ENCODE measurements at places on chromosomes 12 and 14.
A peak's percentile ranks its signal among the peaks of the same experiment; 100 is the strongest.

DNA sequence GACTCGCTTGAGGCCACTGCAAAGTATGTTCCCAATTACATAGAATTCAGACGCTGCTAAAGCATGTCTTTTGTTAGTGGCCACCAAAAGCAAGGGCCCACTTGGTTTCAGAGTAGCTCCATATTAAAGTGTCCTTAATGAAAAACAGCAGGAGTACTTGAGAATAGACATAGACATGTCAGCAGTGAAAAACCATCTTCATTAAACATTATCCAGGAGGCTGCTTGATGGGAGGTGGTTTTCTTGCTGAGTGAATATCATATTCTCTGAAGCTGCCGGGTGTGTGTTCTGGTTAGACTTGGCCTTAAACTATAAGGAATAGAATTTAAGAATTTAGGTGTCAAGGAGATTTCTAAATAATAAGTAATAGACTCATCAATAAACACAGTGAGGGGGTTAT, 79.5 kb upstream of the CCDC198 start:
- no peak for DNase-seq

DNA sequence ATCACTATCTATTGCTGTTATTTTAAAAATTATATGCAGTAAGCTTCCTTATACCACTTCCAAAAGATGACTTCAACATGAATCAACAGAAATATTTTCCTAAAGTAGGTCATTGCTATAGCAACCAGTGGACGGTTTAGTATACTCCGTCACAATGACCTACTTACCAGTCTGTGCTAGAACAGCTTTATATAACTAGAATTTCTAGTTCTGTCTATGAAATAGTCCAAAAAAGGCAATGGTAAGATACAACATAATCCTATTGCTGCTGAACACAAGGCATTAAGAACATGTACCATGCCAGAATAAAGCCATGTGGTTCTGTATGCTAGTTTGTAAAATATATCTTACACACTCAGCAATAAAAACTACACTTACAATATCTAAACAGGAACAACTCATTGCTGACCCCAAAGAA, 40.7 kb upstream of the MTERF2 start:
- no peak for DNase-seq

- no peak for DNase-seq
Observed at GRCh38 chr14:48967419-48967818, 618.8 kb downstream of the RPS29 start.

DNA sequence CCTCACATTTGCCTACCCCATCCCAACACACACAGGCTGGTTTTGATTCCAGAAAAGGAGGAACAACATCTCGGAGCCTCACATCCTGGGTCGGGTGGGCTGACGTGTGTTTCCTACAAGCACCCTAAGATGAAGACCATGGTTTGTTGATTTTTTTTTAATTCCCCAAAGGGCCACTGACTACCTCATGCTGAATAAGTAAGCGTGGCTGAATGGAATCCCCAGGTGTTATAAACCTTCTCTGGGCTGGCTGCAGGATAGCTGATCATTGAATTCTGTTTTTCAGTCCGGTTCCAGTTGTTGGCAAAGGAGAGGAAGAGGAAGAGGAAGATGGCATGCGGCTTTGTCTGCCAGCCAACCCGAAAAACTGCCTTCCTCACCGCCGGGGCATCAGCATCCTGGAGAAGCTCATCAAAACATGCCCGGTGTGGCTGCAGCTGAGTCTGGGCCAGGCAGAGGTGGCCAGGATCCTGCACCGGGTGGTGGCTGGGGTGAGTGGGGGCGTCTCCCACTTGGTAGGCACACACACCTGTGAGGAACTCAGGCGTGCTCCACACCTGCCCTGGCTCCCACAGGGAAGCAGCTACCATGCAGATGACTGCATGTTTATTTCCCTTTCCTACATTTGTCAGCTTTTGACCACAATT, 42.0 kb downstream of the RIN3 start:
- no peak for DNase-seq

DNA sequence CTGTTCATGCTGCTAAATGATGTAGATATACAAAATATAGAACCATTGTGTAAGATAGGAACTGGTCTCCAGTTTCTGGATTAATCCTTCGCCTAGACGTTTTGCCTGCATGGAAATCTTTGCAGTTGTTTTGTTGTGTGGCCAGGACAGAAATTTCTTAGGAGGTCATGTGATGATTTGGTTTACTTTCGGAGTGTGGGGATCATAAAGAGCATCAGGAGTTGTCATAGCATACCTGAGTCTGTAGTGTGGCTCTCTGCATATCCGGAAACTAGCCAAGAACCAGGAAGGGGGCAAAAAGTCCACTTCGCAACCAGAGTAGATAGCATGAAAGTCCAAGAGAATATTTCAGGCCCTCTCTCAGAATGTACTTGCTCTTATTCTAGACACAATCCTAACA, 3.1 kb downstream of the SAMD4A start:
- DNase-seq = no peak

DNA sequence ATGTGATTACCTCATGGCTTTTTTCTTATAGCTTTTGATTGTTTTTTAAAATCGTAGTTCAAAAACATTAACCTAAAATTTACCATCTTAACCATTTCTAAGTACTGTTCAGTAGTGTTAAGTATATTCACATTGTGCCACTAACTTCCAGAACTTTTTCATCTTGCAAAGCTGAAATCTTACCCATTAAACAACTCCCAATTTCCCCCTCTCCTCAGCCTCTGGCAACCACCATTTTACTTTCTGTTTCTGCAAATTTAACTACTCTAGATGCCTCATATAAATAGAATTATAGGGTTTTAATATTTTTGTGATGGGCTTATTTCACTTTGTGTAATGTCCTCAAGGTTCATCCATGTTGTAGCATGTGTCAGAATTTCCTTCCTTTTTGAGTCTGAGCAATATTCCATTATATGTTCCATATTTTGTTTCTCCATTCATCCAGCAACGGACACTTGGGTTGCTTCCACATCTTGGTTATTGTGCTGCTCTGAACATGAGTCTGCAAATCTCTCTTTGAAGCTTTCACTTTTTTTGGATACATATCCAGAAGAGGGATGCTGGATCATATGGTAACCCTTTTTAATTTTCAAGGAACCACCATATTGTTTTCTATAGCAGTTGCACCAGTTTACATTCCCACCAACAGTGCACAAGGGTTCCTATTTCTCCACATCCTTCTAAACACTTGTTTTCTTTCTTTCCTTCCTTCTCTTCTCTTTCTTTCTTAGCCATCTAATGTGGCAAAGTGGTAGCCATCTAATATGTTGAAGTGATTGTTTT, 5.0 kb downstream of the HIF1A start:
- DNase-seq = no peak

DNA sequence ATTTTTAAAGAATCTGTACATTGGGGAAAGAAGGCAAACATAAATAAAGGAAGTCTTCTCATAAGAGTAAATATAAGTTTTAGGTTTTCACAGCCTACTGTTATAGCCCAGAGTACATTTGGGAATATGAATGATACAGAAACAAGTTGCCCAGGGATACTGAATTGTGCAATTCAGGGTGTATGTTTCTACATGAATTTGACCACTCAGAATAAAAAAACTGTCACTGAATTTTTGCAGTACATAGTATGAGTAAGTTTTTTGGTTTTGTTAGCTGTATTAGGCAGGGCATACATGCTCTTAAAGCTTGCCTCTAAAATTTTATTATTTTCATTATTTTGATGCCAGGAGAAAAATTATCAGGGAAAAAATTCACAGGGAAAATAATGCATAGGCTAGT, 6.6 kb upstream of the PCNX4 start:
- no peak for DNase-seq

DNA sequence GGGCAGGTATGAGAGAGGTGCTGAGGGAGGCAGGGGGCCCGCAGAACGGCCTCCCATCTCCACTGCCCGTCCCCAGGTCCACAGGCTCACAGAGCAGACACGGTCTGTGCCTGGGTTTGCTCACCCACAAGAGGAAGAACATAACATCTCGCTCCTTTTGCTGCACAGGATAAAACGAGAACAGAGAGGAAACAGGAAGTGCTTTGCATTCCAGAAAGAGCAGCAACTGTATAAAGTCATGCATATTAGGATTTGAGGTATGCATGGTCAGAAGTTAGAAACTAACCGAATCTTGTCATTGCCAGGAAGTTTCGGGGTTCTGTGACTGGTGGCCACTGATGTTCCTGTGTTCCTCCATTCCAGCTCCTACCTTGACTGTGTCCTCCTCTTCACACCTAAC, 25.0 kb downstream of the NTF3 start:
- no peak for DNase-seq

GRCh38 chr12:132194556-132194955, 50.3 kb downstream of the NOC4L start:
- no peak for DNase-seq

GRCh38 chr14:60327447-60328331, 78.7 kb downstream of the PPM1A start:
- peak; percentile 16 for DNase-seq

DNA sequence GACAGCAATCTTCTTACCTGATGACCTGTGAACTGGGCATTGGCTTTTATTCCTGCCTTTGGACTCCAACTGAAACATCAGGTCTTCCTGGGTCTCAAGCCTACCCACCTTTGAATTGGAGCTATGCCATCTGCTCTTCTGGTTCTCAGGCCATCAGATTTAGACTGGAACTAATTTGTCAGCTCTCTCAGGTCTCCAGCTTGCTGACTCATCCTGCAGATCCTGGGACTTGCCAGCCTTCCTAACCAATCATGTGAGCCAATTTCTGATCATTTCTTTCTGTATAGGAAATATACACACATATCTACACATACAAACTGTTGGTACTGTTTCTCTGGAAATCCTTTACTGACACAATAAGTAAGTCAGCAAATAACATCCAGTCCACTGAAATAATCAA, 65.3 kb upstream of the TSPAN8 start:
- no peak for DNase-seq

DNA sequence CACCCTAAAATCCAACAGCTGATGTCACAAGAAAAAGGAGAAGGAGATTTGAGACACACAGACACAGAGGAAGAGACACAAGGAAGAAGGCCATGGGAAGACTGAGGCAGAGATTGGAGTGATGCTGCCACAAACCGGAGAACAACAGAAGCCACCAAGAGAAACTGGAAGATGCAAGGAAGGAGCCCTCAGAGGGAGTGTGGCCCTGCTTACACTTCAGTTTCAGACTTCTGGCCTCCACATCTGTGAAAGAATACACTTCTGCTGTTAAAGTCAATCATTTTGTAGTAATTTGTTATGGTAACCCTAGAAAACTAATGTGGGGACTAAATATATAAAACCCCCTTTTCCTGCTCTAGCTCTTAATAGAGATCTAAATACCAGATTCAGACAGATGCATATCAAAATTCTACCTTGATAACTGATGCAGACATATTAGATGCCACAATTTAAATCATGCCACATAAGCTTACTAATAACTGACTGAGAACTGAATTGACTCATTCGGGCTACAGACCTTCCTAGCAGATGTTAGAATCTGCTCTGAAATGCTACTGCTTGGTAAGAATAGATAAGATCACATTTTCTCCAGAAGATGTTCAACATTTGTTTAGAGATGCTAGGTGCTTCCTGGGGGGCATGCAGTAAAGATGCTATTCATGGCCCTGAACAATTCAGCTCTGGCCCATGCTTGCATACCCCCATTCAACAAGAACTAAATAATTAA, 113.1 kb upstream of the CCND2 start:
- no peak for DNase-seq

DNA sequence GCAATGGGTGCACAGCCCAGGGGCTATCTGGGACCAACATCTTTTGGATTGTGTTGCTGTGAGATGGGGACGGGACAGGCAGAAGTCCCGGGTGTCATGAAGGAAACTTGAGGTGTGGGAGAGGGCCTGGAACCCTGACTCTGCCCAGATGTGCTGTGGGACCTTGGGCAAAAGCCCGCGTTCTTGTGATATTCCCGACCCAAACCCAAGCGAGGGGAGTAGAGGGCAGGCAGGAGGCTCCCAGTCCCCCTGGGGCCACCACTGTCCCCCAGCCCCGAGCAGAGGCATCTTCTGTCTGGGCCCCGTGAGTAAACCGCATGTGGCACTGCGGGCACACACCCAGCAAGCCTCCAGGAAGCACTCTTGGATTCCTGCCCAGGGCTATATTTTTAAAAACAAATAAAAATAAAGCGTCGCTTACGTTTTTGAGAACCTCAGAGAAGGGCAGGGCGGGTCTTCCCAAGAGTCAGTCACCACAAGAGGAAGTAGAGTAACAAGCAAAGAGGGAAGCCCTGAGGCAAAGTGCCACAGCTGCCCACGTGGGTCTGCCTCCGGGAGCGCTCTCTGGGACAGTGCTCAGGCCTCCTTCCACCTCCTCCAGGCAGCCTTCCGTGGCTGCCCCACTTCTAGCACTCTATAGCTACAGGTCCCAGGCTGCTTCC, 39.5 kb downstream of the BEGAIN start:
- DNase-seq = peak; percentile 33

DNA sequence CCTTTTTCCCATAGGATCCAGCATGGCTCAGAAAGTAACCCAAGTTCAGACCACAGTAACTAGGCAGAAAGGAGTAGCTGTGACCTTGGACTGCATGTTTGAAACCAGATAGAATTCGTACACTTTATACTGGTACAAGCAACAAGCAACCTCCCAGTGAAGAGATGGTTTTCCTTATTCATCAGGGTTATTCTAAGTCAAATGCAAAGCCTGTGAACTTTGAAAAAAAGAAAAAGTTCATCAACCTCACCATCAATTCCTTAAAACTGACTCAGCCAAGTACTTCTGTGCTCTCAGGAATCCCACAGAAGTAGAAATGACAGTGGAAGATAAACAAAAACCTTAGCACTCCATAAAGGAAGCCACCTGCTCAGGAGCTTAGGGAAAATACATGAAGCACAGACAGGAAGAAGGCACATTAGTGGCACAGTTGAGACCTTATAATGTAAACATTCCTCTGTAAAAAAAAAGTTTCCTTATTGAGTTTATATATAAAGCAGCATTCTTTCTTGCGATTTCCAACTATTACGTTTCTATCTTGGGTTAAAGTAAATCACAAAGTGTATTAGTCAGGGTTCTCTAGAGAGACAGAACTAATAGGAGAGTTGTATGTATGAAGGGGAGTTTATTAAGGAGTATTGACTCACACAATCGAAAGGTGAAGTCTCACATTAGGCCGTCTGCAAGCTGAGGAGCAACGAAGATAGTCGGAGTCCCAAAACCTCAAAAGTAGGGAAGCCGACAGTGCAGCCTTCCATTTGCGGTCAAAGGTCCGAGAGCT, 398.4 kb downstream of the DAD1 start:
- DNase-seq = no peak

- DNase-seq = no peak
Observed at GRCh38 chr12:8780389-8780788, 42.0 kb upstream of the A2ML1 start.

- DNase-seq = no peak
Observed at GRCh38 chr12:108620236-108620879, 13.3 kb downstream of the SELPLG start.

- DNase-seq = peak; percentile 26
Observed at GRCh38 chr12:124636138-124636978, 68.9 kb upstream of the NCOR2 start.
